Esophagus mucosa (tissue), 1 donor: ENCODE measurements at places on chromosomes 1 and 21.

GRCh38 chr1:111603979-111604378, 15.6 kb upstream of the RAP1A start:
- ATAC-seq, result peak; percentile 61

- peak; percentile 50 for ATAC-seq
Observed at GRCh38 chr21:38925923-38926322, 120.2 kb downstream of the ETS2 start.

DNA sequence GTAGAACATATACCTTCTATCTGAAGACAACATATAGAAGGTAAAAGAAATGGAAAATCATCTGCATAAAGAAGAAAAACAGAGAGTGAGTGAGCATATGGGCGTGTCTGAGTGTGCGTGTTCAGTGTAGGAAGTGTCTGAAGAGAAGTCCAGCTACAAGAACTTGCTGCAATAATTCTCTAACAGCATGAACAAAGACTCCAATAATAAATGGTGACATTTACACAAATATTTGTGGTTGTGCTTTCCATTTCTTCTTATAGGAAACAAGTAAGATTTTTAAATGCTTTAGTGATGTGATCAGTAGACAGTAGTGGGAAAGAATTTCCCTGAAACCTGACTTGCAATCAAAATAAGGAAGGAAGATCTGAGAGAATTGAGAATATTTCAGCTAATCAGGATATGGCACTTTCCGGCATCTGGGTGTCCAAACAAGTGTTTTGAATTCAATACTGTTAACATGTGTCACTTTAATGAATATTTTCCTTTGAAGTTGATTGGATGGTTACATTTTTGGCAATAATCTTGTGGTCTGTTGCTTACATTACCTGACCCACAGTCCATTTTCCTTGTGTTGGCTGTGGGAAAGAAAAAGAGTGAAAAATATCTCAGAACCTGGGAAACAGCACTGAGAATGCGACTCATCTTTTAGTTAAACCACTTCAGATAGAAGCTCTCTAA, 154.0 kb downstream of the TGFB2 start:
- ATAC-seq, result peak; percentile 39

- no peak for ATAC-seq
Observed at GRCh38 chr1:172376431-172376830, 44.1 kb upstream of the C1orf105 start.

- ATAC-seq, result no peak
Observed at GRCh38 chr1:4224684-4225467, 324.8 kb upstream of the C1orf174 start.
